ENCODE measurements at places on chromosomes 2 and 18.

DNA sequence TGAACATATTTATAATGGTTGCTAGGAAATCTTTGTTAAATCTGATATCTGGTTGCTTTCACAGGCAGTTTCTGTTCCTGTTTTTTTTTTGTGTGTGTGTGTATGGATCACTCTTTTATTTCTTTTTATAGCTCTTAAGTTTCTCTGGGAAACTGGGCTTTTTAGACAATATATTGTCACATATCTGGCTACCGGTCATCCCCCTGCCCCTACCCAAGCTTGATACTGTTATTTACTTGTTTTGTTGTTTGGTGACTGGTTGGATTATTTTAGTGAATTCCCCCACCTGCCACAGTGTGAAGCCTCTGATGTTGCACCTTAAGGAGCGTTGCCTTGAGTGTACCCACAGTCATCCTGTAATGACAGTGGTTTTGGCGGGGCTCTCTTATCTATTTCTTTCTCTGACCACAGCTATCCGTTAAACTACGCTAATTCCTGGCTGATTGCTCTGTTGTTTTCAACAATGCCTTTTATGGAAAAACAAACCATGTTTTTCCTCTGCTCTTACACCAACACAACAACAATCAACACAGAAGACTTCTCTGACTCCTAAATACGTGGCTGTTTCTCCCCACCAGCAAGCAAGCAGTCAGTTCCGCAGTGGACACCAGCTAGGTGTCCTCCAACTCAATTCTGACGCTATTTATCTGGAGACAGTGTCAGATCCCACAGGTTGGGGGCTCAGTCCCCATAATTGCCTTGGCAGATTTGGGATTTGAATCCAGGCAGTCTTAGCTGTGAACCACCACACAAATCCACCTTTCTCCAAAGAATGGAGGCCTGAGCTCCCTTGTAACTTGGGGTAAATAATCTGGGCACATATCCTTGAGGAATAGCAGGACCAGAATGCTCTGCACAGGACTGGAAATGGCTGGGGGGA, 10.9 kb downstream of the GNLY start:
- DNase-seq = no peak

- no peak for DNase-seq
These were observed 15.5 kb downstream of the LDLRAD4 start for GRCh38 chr18:13233787-13234783.

DNA sequence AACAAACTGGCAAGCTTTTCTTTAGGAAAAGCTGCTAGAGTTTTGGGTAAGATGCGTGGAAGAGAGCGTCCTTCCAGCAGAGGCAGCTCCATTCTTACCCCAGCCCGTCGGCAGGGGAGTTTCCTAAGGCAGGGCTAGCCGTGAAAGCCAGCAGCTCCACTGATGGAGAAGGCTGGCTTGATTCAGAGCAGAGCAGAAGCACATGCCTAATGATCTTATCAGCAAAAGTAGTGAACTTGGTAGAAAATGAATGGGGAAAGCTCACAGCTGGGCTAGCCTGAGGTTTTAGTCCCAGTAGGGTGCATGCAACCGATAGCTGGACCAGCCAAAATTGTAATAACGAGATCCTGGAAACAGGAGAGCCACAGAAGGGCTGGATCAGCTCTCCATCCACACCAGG, 20.8 kb downstream of the LAMA1 start:
- no peak for DNase-seq

DNA sequence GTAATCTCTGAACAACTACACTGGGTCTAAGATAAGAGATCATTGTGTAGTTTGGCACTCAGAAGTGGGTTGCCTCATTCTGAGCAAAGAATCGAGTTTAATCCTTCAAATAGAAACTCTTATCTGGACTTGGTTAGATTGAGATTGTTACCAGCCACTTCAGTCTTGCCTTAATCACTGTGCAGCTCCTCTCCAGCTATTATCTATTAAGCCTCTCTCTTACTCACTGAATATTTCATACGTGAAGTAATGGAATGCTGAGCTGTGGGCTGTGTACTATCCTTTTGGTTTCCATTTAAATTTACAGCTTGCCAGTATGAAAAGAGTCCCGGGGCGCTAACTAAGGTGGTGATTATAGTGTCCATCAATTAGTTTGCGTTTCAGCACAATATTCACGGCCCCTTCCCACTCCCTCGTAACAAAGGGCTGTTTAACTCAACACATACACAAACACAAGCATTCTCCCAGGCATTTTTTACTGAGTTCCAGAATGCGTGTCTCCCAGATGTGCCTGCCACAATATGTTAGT, 65.7 kb upstream of the NCKAP5 start:
- no peak for DNase-seq

DNA sequence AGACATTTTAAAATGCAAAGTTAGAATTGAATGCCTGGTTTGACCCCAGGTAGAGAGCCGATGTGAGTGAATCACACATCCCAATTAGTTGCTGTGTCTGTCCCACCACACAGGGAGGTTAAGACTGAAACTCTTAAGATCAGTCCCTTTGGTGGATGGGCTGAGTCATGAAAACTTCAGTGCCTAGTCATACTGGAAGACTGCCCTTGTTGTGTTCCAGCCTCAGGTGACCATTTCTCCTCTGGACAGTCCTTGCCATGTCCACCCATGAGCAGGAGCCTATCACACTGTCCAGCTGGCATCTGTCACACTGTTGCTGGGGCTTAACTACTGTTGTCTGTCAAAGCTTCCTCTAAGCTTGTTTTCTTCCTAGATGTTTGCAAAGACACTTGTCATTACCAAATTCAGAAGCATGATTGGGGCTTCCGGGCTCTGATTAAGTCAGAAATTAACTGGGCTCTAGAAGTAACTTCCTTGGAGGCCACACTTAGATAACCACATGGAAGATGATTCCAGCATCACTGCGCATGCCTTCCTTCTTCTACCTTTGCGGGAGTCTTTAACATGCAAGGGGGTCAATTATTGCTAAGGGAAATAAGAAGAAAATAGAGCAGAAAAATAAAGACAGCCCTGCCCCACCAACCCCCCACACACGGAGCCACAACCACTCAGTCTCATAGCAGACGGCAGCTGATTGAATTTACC, 21.3 kb downstream of the CYRIA start:
- DNase-seq = no peak

Data from stimulated activated CD4-positive, alpha-beta T cell treated with anti-CD3 and anti-CD28 coated beads, Interleukin-15, amount 100 ng/mL, for 1 hour (primary cell).